NCI-H187 (cell line): ENCODE measurements at places on chromosomes 2 and 18.

- DNase-seq, result no peak
Observed at GRCh38 chr18:23703057-23703986, 14.1 kb downstream of the LAMA3 start.

- no peak for DNase-seq
Observed at GRCh38 chr18:74368901-74369705, 53.5 kb downstream of the C18orf63 start.

- DNase-seq, result no peak
Observed at GRCh38 chr2:207264310-207264709, 98.6 kb upstream of the KLF7 start.

DNA sequence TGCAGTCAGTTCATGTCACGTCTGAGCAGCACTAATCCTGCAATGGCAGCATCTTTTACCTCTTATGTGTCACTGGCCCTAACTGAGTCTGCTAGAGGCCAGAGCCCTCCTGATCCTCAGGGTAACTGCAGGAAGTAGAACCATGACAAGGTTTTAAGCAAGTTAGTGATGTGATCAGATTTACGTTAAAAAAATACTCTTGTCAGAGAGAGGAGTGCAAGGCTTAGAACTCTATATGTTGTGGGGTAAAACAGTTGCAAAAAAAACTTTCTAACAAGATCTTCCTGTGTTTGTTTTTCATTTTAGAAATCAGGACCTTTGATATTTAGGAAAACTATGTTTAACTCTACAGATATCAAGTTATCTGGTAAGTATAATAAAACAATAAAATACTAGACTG lies 4.6 kb downstream of the TMEM87B start:
- no peak for DNase-seq

DNA sequence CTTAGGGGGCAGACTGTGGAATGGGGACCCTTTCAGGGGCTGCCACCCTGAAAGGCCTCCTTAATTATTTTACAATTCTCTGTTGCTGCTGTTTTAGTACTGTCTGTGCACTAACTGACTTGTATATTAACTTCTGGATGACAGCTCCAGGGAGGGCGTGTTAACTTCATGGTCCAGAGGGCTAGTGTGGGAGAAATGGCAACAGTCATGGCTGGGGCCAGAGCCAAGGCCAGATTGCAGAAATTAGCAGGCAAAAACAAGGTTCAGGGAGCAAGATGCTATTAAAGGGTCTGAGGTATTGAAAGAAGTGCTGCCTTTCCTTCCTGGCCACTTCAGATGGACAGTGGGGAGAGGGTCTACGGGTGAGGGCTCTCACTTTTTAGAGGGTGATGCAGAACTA lies 9.1 kb downstream of the WIPF1 start:
- DNase-seq, result no peak

DNA sequence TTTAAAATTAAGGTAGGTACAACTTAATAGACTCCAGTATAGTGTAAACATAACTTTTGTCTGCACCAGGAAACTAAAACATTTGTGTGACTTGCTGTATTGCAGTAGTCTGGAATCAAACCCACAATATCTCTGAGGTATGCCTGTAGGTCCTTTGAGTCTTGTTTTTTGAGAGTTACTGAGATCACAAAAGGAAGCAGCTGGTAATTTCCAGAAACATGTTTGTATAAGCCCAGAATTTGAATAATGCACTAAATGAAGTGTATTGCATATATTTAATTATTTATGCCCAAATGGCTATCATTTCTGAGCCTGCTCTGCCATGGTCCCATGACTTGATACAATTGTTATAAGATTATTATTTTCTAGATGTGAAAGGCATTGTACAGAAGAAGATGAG lies 143.3 kb upstream of the LYPD6 start:
- no peak for DNase-seq

DNA sequence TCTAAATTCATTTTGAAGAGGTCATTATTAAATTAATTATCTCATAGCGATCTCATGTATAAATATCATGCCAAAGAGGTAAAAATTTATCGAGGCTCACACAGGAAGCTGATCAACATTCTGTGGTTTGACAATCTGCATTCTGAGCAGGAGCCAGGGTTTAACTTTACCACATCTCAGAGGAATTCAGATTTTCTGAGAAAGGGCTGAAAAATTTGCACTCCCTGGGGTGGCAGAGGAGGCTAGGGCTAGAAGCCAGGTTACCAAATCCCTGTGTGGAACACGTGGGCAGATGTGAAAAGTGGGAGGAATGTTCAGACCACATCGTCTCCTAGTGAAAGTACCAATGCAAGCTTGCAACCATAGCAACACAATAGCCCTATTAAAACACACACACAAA lies 63.5 kb upstream of the CTLA4 start:
- DNase-seq, result no peak

DNA sequence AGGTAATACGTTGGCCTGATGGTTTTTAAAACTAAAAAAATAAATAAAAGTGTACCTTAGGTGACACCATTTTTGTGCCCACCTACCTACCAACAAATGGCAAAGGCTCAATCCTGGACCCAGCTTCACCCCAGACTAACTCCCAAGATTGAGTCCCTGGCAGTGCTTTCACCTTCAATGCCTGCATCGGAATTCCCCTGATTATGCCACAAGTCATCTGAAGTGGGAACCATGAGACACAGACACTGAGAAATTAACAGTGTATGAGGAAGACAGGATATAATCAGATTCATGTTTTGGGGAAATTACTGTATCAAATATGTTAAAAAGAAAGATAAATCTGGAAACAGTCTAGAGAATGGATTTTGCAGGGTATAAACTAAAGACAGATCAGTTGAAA lies 41.6 kb downstream of the ZBTB14 start:
- DNase-seq, result no peak

DNA sequence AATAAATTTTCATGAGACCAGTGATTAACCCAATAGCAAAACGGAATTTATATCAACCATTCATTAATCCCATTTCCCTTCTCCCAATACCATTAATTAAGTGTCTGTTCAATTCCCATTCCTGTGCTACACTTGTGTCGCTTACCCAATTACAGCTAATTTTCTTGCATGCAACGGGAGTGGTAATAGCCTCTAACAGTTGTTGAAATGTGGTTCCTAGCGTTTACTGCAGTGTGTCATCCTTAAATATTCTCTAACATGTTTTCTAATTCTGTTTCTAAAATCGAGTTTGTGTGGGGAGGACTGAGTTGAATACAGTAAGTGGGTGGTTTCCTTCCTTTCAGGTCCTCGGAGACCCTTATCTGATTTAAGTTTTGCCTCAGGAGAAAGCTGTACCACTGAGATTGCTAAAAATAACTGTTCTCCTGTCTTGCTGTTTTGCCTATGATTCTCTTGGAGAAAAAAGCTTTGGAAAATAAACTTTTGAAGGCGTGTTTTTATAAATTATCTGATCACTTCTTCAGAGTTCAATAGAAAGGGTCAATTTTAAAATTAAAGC lies 59.3 kb upstream of the LRRTM1 start:
- DNase-seq, result no peak

- no peak for DNase-seq
Observed at GRCh38 chr2:55431982-55432627, 12.4 kb upstream of the CCDC88A start.

GRCh38 chr2:1731447-1731962 lies 12.8 kb downstream of the PXDN start:
- DNase-seq, result no peak

DNA sequence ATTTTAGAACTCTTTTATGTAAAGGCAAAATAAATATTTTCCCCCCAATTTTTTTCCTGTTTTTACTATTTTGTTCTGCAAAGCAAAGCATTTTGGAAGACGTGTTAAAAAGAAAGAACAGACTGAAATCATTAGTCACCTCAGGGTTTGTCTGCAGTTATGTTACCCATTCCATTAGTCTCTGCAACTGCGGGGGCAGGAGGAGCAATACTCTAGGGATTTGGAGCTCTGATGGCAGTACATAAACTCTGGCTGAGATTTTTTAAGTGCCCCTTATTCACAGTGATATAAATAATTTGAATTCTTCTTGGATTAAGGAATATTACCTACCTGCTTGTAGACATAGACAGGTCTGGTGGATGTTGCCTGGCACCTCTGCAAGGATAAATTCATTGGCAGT lies 88.0 kb upstream of the CELF4 start:
- DNase-seq, result no peak

DNA sequence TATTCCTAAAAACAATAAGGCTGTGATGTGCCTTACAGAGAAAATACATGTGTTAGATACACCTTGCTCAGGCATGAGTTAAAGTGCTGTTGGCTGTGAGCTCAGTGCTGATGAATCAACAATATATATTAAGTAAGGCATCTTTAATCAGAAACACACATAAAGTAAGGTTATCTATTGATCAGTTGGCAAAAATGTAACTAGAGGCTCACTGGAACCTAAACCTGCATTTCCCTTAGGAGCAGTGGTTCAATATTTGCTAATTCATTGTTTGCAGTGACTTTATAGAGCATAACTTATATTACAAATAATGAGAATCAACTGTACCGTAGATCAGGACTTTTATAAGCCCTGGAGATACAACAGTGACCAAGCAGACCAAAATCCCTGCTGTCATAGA lies 77.0 kb upstream of the CYP1B1 start:
- DNase-seq, result no peak

DNA sequence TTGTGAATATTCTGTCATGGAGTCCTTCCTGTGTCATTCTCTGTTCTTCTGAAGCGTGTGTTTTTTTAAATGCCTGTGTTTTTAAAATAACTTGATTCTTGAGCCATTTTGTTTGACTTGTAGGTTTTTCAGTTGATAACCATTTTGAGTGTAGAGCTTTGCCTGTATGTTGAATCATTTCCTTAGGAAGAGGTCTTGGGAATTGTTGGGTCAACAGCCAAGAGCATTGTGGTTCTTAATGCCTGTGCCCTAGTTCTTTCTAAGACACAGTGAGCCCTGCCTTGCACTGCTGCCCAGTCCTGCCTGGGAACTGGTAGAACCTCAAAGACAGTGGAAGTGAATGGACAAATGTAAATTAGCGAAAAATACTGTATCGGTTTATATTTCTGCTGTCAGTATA lies 25.9 kb downstream of the RAB12 start:
- DNase-seq, result no peak

- no peak for DNase-seq
Observed at GRCh38 chr18:26700728-26701127, 152.4 kb upstream of the KCTD1 start.

DNA sequence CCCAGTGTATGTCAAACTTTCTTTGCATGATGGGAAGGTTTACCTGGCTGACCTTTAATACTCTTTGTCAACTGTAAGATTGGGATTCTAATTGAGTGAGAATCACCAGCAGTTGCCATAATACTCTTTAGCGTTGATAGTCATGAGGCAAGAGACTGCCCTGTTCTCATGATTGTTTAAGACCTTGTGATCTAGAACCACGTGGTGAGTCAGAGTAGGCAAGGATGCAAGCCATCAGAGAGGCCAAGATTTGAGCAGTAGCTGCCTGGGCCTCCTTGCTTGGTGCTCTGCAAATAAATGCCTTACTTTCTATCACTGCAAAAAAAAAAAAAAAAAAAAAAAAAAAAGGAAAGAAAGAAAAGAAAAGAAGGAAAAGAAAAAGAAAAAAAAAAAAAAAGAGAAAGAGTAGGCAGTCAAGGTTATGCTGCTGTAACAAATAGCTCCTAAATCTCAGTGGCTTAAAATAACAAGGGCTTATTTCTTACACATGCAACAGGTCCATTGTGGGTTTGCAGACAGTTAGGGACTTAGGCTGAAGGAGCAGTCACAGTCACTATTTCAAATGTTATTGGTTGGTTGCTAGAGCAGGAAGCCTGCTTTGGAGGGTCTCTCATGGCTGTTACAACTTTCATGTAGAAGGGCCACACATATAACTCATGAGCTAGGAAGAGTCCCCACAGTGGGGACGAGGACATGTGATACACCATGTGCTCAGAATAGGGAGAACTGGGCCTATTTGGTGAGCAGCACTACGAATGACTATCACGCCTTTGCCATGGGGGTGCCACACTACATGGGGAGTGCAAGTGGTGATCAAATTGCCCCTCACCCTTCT lies 21.7 kb downstream of the IL1R2 start:
- DNase-seq, result no peak

DNA sequence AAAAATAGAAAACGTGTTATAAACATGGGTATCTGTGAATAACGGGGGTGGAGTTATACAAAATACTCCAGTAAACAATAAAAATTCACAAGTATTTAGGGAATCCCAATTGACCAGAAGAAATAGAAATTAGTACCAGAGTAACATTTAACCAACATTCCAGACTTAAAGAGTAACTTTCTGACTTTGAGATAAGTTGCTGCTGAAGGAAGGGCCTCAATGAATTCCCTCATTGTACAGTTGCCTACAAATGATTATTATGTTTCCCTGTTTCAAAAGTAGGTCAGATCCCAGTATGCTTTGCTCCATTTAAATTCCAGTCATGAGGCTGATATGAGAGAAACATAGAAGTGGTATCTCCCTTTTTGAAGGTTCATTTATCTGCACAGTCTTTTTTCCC lies 88.3 kb upstream of the KCNH7 start:
- no peak for DNase-seq

GRCh38 chr2:104752504-104752903 lies 101.4 kb upstream of the POU3F3 start:
- DNase-seq, result no peak

- no peak for DNase-seq
Observed at GRCh38 chr2:239255218-239255617, 145.6 kb downstream of the HDAC4 start.

DNA sequence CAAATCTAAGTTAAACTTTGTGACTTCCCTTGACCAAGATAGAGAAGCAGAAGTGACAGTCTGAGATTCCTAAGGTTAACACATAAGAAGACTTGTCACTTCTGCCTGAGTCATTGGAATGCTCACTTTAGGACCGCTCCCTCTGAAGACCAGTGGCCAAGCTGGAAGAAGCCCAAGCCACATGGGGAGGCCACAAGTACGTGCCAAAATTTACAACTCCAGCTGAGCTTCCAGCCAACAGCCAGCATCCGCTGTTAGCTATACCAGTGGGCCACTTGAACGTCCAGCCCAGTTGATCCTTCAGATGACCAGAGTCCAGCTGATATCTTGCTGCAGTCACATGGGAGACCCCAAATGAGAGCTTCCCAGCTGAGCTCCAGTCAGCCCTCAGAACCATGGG lies 18.1 kb upstream of the ANTXR1 start:
- DNase-seq, result no peak

- no peak for DNase-seq
Observed at GRCh38 chr2:120134263-120134662, 88.9 kb downstream of the TMEM185B start.

DNA sequence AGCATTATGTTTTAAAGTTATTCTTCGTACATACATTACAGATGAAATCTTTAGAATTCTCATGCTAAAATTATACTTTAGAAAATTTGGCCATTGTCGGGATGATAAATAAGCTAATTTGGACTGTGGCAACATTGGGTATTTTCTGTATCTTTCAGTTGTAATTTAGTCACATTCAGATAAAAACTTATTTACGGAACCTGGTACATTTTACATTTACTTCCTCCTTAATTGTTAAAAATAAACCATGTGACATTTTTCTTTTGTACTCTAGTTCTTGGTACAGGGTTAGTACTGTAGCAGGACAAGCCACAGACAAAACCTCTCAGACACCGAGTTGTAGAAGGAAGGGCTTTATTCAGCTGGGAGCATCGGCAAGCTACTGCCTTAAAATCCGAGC lies 4.2 kb downstream of the CNDP2 start:
- no peak for DNase-seq

- no peak for DNase-seq
Observed at GRCh38 chr2:96699021-96699420, 40.8 kb downstream of the LMAN2L start.
